ENCODE measurements at places on chromosomes 5 and 9.

GRCh38 chr5:172903790-172904189 is 55.4 kb upstream of the RPL26L1 start:
- DNase-seq: no peak

GRCh38 chr9:124941679-124942561 is 1.0 kb upstream of the GOLGA1 start:
- no peak for DNase-seq

- DNase-seq: no peak
Measured at GRCh38 chr9:87004016-87004415, 56.7 kb upstream of the GAS1 start.

- no peak for DNase-seq
Measured at GRCh38 chr5:119339965-119340364, 15.9 kb upstream of the TNFAIP8 start.

DNA sequence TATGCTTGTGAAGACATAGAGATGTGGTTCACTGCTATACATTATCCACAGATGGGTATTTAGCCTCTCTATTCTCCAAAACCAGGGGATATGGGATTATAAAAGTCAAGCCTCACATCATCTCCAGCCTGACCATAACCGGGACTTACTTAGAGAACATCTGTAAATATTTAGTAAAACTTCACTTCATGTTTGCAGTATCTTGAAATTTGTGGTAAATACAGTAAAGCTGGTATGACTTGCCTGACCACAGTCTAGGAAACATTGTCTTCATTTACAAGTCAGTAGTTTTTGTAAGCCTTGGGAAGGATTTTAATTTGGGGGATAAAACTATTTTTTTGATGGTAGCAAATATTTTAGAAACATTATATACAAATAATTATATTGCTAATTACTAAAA is 64.2 kb downstream of the MAST4 start:
- DNase-seq: no peak

DNA sequence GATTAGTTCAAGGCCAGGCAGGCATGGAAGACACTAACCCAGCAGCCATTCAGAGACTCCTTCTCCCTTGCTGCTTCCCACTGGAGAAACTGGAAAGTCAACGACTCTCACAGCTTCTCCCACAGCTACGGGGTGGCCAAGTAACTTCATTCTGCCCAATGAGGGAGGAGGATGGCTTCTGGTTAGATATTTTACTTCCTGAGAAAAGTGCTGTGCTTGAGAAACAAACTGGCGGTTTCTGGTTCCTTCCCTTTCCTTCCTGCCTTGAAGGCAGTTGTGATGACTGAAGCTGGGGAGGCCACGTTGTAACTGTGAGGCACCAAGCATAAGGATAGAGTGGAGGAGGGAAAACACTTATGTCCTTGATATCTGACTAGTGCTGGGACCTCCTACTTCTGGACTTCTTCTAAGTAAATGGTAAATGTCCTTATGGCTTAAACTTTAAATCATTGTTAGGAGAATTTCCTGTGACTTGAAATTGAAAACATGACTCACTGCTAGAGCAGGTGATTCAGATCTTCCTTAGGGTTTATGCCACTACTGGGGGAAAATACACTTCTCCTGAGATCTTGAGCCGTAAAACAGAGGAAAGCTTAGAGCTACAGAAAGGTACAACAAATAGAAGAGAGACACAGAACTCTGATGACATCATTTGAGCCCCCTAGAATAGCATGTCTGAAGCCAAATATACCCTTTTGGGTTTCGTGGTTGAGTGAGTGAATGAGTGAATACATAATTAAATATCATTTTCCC is 3.1 kb upstream of the GNPDA1 start:
- no peak for DNase-seq

Measured in NCI-H526 treated with DMSO at 0.1 percent for 48 hours (cell line).